NCI-H2081 (cell line): ENCODE measurements at places on chromosomes 1 and 21.

GRCh38 chr1:197920414-197921117, 3.4 kb downstream of the LHX9 start:
- no peak for DNase-seq

GRCh38 chr21:35044128-35044527, 5.0 kb downstream of the RUNX1 start:
- no peak for DNase-seq

GRCh38 chr1:25797939-25798338, 2.1 kb upstream of the SELENON start:
- no peak for DNase-seq

DNA sequence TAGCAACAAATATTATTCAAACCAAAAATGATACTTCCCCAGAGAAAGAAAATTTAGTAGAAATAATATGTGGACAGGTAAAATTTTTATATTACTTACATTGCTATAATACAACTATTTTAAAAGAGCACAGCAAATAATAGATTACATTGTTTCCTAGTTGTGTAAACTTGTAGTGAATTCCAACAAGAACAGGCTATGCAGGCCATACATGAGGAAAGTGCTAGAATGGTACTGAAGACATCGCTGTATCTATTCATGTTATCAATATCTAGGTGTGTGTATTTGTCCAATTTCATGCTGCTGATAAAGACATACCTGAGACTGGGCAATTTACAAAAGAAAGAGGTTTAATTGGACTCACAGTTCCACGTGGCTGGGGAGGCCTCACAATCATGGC, 47.9 kb upstream of the ADGRL2 start:
- DNase-seq: no peak

- no peak for DNase-seq
Measured at GRCh38 chr1:33195556-33195955, 13.7 kb upstream of the TRIM62 start.

DNA sequence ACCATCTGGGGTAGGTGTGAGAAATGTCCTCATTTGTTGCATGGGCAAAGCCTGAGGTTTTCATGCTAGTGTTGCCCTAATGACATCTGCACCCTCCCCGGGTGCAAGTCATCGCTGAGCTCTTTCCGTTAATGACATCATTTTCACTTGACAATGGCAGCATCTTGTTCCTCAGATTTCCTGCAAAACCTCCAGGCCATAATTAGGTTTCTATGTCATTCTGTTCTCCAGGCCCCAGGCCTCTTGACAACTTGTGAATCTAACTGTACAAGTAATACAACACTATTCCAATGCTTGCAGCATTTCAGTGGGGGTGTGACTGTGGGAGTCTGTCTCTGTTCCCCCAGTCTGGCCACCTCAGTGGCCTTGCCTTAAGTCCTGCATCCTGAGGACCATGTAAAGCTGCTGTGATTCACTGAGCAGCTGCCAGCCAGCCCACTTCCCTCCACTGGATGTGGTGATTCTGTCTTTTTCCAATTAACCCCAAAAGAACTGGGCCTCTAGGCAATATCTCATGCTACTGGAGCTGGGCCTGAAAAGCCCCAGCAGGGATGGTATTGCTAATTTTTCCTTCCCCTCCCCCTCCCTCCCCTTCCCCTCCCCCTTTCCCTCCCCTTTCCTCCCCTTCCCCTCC, 22.8 kb downstream of the RAB7B start:
- no peak for DNase-seq
